ENCODE measurements at places on chromosomes 6 and 20.
A peak's percentile ranks its signal among the peaks of the same experiment; 100 is the strongest.

- DNase-seq = peak; percentile 42
These were observed 644 bp downstream of the KIZ start for GRCh38 chr20:21126581-21126870.

DNA sequence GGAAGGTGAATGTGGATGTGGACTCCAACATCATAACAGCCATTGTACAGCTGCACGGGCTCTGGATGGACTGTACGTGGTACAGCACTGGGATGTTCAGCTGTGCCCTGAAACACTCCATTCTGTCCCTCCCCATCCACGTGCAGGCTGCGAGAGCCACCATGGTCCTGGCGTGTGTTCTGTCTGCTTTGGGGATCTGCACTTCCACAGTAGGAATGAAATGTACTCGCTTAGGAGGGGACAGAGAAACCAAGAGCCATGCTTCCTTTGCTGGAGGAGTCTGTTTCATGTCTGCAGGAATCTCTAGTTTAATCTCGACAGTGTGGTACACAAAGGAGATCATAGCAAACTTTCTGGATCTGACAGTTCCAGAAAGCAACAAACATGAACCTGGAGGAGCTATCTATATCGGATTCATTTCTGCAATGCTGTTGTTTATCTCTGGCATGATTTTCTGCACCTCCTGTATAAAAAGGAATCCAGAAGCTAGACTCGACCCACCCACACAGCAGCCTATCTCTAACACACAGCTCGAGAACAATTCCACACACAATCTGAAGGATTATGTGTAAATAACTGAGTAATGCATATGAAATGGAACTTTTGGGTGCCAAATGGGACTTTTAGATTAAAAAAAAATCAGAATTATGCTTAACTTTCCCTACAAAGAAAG is 12.1 kb downstream of the CLDN20 start:
- no peak for DNase-seq

DNA sequence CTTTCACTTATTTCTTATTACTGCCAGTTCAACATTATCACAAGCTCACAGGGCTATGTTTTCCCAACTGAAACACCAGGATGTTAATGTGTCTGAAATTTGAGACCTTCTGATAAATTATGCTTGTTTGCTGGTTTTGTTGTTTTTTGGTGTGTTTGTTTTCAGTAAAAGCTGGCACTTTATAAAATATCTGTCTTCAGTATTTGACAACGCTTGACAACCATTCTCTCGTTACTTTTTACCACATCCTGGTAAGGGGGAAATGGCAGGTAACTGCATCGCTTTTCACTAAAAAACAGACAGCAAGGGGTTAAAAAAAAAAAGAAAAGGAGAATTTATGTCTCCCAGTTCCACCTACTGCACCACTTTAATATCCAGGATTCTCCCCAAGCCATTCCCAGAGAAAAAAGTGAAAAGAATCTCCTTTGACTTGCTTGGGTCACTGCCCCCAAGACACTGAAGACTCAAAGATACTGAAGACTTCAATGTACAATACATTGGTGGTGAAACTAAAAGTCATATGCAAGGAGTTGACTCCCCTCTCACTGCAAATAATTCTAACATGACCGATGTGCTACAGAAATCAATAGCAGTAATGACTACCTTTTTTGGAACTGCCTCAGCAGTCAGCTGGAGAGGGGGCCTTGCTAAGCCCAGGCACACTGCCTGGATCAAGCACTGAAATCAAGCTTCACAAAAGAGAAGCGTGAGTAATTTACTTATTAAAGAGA is 88.9 kb downstream of the HIVEP2 start:
- no peak for DNase-seq

DNA sequence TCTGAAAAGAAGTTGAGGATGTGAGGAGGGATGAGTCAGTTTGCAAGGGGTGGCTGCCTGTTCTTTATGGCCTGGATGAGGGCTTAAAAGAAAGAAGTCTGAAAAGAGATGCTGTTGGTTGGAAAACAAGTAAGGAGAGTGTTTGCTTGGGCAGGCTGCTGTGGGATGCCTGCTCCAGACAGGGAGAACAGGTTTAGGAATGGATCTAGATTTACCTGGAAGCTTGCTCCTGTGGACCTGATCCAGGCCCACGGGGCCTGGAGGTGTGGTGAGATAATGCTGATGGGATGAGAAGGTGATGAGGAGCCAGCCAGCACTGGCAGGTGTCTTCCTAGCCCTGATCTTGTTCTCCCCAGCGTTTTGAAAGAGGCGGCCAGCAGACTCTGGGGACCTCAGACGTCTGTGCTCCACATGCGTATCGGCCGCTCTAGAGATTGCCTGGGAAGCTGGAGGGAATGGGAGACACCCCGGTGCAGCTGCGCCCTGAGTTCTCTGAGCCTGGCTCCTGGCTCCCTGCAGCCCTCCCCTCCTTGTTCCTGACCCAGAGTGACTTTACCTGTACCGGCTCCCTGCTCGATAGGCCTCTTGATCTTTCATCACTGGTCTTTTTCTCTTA is 331.3 kb downstream of the ZFAND3 start:
- no peak for DNase-seq

DNA sequence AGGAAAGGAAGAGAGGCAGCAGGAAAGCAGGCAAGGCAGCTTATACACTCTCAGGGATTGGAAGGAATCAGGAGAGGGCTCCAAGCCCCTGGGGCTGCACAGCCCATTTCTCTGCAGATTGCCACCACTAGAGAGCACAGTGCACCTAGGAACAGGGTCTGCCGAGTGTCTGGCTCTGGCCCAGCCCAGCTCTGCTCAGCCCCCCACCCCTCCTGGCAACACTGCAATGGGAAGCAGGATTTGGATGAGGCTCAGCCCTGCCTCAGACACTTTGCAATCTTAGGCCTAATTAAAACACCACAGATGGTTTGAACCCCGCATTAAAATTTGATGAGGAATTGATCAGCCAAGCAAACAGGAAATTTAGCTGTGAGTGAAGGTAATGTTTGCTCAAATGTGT is 252.7 kb downstream of the DHX35 start:
- peak; percentile 33 for DNase-seq

- no peak for DNase-seq
These were observed 25.0 kb upstream of the RNF144B start for GRCh38 chr6:18362058-18362561.

GRCh38 chr20:40702504-40702903 is 13.5 kb upstream of the MAFB start:
- no peak for DNase-seq

DNA sequence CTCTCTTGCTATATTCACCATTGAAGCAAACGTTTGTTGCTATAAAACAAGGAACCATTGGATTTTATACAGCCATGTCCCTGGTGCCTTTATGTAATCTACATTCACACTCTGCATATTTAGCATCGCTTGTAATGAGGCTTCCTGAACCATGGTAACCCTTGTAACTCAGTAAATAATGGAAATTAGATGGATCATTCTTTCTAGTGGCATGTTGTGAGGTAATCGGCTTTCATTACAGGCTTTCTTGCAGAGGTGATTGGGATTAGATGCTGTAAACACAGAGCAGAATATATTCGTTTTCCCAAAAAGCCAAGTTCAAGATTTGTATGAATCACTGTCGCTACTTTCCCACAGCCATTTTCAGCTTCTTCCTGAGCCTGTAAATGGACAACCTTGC is 36.1 kb downstream of the SMPDL3A start:
- DNase-seq = no peak

GRCh38 chr20:4894981-4895381 is 106.3 kb downstream of the SLC23A2 start:
- DNase-seq = peak; percentile 37

DNA sequence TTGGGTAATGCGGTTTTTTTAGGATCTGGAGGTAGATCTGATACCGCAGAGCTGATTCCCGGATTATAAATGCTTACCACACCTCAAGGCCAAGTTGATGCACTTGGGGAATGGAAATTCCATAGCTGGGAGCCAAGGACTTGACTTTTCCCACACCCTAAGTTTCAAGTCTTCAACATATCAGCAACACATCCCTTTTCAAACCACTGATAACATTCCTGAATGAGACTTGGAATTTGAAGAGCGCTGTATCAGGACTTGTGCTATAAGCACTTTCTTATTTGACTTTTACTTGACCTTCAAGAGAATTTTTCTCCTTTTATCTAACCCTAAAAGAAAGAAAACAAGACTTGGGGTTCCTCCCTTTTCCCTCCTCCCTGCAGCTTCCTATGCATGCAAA is 90.6 kb upstream of the NAA20 start:
- no peak for DNase-seq

GRCh38 chr20:32465092-32465900 is 107.2 kb downstream of the ASXL1 start:
- no peak for DNase-seq

DNA sequence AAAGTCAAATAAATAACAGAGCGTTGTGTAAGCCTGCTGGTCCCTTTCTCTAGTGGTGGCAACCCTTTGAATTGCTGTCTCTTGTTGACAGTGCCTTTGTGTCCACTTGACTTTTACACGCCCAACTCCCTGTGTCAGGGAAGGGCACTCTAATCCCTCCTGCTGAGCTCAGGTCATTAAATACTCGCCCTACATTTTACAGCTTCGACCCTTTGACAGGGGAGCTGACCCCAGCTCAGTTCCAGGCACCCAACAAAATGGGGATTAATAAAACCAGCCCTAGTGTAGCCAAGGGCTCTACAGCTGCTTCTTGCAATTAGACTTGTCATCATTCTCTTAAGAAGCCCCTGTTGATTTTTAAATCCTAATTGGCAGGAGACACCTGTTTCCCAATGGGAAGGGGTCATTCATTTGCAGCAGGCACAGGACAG is 308.2 kb downstream of the EYA4 start:
- no peak for DNase-seq

DNA sequence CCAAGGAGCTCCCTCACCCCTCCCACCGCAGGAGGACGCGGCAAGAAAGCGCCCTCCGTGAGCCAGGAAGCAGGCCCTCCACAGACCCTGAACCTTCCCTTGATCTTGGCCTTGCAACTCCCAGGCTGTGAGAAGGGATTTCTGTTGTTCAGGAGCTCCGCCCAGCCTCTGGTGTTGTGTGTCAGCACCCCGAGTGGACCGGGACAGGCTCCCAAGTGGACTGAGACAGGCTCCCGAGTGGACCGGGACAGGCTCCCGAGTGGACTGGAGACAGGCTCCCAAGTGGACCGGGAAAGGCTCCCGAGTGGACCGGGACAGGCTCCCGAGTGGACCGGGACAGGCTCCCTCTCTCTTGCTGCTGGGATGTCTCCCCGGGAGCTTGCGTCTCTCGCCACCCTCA is 9.3 kb upstream of the NTSR1 start:
- DNase-seq = no peak

DNA sequence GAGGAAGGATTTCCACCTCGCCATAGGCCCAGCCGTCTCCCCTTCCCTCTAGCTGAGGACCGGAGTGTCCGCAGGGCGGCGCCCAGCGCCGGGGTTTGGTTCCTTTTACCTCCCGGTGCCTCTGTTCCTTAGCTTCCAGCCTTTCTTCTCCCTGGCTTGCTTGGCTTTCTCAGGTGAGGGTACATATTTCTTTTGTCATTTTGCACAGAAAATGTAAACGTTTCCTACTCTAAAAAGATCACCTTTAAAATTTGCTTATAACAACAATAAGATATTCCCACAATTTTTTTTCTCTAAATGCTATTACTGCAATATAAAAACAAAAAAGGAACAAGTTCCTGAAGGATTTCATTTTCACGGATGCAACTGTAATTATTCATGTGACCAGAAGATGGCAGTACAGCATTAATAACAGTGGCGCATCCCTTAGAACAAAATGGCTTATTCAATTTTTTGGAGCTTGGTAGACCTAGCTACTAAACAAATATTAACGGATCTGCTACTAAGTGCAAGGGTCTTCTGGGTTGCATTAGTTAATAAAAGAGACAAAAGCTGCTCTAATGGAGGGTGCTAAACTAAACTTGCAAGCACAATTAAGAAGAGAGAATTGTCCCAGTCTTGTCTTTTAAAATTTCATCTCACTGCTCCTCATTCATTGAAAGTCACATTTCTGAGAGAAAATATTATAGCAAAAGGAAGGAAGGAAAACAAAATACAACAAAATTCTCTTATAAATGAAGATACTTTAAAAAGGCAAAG is 172.9 kb downstream of the ADGRG6 start:
- peak; percentile 80 for DNase-seq

DNA sequence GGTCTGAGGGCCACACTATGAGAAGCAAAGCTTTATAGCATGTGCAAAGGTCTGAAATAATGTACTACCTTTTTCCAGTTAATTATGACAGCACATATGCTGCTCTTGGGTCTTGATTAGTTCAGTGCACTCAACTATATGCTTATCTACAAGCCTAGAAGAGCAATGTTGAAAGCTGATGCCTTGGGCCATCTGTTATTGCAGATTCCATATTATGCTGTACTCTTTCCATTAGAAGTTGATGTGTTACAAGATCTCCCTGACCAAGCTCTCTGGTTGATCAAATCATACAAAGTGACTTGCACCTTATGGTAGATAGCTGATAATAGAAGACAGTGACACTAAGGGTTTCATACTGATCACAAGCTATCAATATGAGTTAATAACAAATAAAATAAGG is 327.3 kb downstream of the FRK start:
- peak; percentile 99 for DNase-seq

- no peak for DNase-seq
These were observed 150.0 kb upstream of the SPACA1 start for GRCh38 chr6:87897663-87898062.

GRCh38 chr6:135013211-135013610 is 41.4 kb downstream of the HBS1L start:
- DNase-seq = no peak

DNA sequence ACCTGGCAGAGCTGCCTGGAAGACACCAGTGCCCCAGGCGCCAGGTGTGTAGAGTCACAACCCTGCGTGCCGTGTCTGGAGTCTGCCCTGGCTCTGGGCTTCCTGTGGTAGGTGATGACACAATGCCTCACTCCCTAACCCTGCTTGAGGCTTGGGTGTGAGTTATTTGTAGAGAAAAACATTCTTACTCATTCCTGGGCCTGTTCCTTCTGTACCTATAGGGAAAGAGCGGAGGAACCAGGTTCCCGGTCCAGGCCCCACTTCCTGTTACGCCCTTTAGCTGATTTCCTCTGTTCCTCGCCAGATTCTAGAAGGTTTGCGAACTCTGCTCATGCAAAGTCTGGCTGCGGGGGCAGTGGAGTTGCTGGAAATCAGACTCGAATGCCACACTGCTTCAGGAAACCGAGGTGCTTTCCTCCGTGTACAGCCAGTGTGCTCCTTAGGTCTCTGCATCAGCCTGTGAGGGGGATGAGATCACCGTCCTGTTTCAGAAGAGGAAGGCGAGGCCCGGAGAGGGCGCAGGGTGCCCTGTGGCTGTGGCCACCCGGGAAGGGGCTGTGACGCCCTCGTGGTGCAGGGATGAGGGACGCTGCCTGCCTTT is 67.1 kb upstream of the DUSP22 start:
- no peak for DNase-seq

- DNase-seq = no peak
These were observed 14.5 kb upstream of the RAMACL start for GRCh38 chr6:166600931-166601330.
